ENCODE measurements at places on chromosomes 5 and 9.

DNA sequence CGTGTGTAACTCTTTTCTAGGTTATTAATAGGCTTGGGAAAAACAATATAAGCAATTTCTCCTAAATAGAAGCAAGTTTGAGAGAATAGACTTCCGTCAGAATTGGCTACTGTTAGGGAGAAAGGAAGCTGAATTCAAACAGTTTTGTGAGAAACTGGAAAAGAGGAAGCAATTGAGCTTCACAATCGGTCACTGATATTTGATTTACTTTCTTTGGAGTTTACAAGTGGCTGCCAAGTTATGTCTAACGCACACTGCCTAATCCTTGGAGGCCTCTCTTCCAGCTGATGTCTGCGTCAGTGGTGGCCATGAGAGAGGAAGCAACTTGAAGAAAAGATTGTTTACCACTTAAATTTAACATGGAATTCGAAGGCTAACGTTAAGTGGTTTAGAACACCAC, 319.5 kb downstream of the ADGRV1 start:
- DNase-seq = no peak

DNA sequence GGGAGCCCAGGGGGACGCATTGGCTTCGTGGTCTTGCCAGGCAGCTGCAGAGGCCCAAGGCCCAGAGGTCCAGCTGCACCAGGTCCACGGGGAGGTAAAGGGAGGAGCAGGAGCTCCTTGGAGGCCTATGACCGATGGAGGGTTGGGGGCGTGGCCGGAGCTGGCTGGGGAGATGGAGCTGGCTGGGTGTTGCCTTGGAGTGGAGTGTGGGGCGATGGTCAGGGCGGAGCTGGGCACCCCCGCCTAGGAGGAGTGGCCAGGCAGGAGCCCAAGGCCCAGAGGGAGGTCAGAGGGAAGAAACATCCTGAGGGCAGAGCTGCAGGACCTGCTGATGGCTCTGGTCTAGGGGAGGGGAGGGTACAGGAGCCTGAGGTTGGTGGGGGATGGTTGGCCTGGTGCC, 44.6 kb downstream of the KCNT1 start:
- no peak for DNase-seq

DNA sequence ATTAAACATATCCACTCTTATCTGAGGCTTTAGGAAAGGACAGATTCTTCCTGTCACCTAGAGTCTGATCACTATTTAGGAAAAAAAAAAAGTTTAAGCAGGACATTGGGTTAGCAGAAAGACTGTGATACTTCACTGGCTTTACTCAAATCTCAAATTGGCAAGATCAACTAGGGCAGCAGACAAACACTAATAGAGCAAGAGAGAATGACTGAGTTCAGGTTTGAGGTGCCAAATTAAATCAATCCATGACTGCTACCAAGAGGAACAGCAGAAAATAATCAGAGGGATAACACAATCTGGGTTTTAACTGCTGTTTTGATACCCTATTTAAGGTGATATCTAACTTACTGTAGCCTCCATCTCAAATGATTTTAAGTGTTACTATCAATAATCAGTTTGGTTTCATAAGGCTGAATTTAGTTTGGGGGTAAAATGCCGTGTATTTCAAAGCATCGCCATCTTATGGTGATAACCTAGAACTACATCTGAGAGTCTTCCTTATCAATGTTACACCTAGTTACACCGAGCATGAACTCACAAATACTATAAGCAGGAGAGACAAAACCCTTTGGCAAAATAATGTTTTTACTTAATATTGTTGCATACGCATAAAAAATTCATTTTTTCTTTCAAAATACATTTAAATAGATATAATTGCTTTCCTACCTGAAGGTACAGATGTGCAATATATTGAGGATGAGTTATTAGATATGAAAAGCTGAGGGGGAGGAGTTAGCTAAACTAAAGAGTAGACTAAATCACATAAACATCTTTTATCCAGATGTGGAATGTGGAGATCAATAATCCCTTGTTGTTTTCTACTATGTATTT, 286.4 kb upstream of the CDH12 start:
- no peak for DNase-seq

GRCh38 chr9:122383992-122384461, 13.2 kb downstream of the PTGS1 start:
- DNase-seq = no peak

GRCh38 chr5:14724633-14725032, 60.1 kb downstream of the OTULIN start:
- no peak for DNase-seq

- no peak for DNase-seq
These were observed 2.3 kb downstream of the NTRK2 start for GRCh38 chr9:84671586-84672521.

- no peak for DNase-seq
These were observed 220.4 kb downstream of the PARP8 start for GRCh38 chr5:50886657-50887345.

DNA sequence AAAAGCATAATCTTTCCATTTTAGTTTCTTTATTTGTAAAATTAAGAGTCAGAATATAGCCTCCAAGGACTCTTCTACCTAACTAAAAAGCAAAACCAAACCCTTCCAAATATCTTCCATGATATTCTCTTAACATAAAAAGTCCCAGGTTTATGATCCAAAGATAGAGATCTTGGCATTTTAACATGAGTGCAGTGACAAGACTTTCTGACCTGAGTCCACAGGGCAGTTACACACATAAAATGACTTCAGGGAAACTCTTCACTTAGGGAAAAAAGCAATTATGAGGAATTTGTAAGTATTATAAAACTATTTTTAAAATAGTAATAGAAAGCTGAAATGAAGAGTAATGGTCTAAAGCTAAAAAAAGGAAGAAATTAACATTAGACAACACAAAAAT, 772.6 kb upstream of the DMAC1 start:
- DNase-seq = no peak

GRCh38 chr5:174111287-174111973, 65.9 kb downstream of the NSG2 start:
- no peak for DNase-seq

GRCh38 chr9:134226221-134226930, 62.0 kb upstream of the RNU6ATAC start:
- no peak for DNase-seq

GRCh38 chr9:92711844-92712243, 41.9 kb upstream of the IPPK start:
- no peak for DNase-seq

- DNase-seq = no peak
These were observed 17.1 kb upstream of the SPATA31E1 start for GRCh38 chr9:87865626-87866025.

GRCh38 chr5:55081541-55081940, 20.9 kb upstream of the GZMA start:
- DNase-seq = no peak

- DNase-seq = no peak
These were observed 98.2 kb downstream of the FOCAD start for GRCh38 chr9:20782289-20782688.

DNA sequence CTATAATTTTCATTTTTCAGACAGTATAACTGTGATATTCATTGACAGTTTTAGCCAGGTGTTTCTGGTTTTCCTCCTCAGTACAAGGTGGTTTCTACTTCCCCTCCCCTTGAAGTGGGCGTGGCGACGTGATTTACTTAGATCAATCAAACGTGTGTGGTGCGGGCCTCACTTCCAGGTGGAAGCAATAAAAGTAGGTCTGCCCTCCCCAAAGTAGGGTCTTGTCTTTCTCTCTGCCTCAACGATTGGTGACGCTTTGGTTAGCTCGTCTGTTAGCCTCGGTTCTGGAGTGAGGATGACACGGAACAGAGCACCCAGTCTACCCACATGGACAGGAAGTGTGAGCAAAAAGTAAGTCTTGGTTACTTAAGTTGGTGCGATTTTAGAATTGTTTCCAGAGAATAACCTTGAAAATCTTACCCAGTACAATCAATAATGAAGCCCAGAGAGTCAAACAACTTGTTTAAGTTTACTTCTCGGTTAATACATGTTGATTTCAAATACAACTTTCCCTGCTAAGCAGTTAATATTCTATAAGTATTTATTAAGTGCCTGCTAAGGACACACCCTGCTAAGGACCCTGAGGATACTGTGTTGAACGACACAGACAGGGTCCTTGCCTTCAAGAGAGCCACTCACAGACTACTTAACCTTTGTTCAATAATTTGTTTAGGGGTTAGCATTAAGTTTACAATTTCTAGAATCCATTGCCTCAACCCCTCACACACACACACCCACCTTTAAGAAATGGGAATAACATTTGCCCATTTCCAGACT, 48.4 kb downstream of the COX7C start:
- no peak for DNase-seq

GRCh38 chr5:103425686-103426454, 136.7 kb downstream of the NUDT12 start:
- DNase-seq = no peak

GRCh38 chr5:150402229-150402773, 10.4 kb downstream of the CD74 start:
- DNase-seq = no peak

GRCh38 chr5:135323227-135323626, 75.8 kb downstream of the MACROH2A1 start:
- DNase-seq = no peak

DNA sequence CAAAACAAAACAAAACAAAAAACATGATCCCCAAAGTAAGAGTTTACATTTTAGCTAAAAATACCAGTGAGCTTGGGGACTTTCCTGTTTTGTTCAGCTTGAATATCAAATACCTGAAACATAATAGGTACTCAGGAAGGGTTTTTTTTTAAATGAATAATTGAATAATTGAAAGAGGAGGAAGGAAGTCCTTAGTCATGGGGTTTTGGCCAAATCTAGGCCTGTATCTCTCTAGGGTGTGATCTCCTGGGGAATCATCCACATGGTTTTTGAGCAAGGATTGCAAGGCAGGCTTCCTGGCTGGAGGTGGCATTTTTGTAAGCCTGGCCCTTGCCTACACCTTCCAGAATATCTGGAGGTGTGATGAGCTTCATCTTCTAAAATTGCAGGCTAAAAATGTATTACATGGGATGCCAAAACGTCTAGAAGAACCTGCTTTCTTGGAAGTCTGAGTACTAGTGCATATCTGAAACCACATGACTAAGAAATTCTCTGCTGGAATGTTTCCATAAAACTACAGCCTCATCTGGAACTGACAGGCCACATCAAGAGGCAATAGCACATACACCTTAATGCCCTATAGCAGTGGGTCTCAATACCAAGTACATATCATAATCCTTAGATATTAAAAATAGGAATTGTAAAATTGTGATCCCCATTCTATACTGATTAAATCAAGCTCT, 10.4 kb downstream of the C9 start:
- no peak for DNase-seq

GRCh38 chr5:178537467-178538371, 52.5 kb downstream of the COL23A1 start:
- no peak for DNase-seq

GRCh38 chr5:131996210-131997025, 15.0 kb downstream of the ACSL6 start:
- peak; percentile 83 for DNase-seq

- no peak for DNase-seq
These were observed 120.2 kb downstream of the TENT4A start for GRCh38 chr5:6833406-6833805.

- no peak for DNase-seq
These were observed 21.3 kb upstream of the AOPEP start for GRCh38 chr9:94705162-94705702.

DNA sequence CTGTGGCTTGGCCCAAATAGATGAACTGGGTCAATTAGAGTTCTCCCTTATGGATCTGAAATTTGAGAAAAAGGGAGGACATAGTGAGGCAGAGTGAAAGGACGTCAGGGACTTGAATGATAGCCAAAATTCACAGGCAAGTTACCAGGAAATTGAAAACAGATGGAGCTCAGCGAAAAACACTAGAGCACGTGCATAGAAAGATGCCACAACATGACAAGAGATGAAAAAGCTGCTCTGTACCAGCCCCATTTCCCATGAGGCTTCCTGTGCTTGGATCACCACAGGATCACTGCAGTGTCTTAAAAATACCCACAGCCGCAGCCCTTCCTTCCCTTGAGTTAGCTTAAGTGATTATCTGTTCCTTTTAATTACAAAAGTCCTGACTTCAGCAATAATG, 39.0 kb upstream of the HOMER1 start:
- DNase-seq = no peak

GRCh38 chr9:121896545-121896943, 196.6 kb downstream of the TTLL11 start:
- DNase-seq = no peak

- no peak for DNase-seq
These were observed 835.9 kb upstream of the ZNF608 start for GRCh38 chr5:125582352-125582751.

DNA sequence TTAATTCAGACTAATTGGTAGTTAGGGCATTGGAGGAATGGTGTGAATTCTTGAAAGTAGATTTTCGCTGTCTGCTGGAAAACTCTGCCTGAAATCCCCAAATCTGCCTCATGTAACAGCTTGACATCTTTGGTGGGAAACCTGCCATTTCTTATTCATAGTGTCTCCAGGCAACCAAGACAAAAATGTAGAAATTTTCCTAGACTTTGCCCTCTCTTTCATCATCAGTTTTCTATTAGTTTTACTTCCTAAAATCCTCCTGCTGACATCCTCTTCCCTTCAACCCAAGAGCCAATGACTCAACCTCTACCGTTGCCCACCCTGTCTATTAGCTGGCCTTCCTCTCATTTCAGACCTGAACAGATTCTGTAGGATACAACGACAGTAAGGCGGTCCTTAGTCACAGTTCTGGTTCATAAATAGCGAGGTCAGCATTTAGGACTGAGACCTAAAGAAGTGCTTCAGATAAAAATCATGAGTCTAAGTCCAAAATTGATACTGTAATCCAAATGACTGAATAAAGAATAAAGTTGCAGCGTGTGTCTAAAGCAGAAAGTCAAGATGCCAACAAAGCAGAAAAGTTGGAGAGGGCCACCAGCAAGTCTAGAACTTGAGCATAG, 133.9 kb downstream of the MUSK start:
- DNase-seq = no peak

DNA sequence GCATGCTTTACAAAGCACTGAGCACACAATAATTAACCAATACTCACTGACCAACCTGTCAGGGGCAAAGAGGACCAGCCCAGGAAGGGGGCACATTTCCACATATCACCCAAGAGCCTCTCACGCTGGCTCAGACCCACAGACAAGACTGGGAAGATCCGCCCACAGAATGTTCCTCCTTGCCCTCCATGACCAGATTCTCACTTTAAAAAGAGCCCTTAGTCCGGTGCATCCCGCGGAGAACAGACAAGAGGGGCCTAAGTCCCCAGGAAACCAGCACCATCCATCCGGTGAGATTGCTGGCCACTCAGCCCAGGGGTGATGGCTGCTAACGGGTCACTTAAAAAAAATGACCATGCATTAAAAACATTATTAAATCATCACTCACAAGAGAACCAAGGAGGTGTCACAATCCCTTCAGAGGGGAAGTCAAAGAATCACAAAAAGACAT, 32.9 kb downstream of the SEMA4D start:
- DNase-seq = no peak

DNA sequence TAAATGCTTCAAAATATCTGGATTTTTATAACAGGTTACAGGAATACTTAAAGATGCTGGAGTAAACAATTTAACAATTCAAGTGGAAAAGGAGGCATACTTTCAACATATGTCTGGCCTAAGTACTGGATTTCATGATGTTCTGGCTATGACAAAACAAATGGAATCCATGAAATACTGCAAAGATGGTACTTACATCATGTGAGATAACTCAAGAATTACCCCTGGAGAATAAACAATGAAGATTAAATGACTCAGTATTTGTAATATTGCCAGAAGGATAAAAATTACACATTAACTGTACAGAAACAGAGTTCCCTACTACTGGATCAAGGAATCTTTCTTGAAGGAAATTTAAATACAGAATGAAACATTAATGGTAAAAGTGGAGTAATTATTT, 35.6 kb downstream of the SLC30A5 start:
- no peak for DNase-seq
